NCI-H524 (cell line): ENCODE measurements at places on chromosomes 1 and 21.

- no peak for DNase-seq
Observed at GRCh38 chr21:43689556-43690337, 29.2 kb upstream of the PDXK start.

- DNase-seq = peak; percentile 68
Observed at GRCh38 chr1:181179987-181180365, 91.5 kb downstream of the IER5 start.

DNA sequence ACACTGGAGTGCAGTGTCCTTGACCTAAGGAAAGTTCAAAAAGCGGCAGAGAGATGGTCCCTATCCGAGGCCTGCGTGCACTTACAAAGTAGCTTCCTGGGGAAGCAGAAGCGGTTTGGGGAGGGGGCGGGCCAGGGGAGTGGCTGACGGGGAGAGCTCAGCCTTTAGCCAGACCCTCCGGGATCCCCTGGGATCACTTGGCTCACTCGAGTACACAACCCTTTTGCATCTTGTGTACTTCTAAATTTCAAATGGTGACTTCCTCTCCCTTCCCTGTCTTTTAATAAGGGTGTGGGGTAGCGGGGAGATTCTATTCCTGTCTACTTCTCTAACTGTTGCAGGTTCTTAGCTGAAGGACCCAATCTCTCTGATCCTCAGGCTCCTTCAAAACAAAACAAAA, 18.1 kb upstream of the SNX27 start:
- no peak for DNase-seq

- no peak for DNase-seq
Observed at GRCh38 chr1:33624991-33625870, 152.8 kb downstream of the ZSCAN20 start.

GRCh38 chr1:91124989-91125417, 103.2 kb upstream of the ZNF644 start:
- DNase-seq = no peak

GRCh38 chr1:210366767-210367166, 38.1 kb downstream of the HHAT start:
- no peak for DNase-seq

DNA sequence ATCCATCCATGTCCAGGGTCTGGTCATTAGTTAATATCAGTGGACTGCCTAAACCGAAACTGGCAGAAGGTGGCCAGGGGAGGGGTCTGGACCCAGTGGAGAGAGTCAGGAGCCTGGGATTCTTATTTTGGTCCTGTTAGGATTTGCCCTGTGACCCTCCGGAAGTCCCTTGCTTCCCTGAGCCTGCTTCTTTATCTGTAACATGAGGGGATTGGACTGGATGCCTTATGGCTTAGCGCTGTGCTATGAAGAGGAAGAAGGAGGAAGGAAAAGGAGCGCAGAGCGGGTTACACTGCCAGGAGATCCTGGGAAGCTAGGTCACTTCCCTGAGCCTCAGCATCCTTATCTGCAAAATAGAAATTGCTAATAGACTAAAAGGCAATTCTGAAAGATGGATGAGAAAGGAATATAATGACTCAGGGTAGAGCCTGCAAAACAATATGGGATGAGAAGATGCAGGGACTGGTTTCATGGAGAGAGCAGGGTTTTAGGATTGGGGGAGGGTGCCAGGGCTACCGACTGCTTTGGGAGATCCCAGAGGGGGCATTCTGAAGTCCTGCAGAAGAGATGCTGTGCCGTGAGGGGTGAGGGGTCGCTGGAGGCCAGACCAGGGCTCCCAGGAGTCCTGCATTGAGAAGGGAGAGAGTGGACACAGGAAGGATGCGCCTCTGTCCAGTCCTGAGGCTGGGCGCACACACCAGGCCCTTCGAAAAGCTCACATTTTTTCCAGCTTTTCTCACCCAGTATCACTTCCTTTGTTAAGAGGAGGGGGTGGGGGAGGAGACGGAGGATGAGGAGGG, 460 bp upstream of the ADORA1 start:
- DNase-seq = no peak

DNA sequence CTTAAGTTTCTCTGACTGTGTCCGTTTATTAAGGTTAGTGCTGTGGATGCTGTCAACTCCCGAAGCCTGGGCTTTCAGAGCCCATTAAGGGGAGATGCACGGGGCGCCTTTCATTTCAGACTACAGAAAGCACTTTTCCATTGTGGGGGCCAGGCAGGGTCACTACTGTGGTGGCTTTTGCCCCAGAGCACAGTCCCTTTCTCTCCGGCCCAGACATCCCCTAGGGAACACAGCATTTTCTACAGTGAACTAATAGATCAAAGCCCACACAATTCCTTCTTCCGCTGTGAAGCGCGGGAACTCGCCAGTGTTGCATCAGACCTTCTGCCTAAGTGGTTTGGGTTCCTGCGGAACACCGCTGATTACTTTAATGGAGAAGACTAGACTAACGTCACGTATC, 26.8 kb upstream of the MAP1LC3C start:
- DNase-seq = no peak

- DNase-seq = no peak
Observed at GRCh38 chr1:156359973-156360372, 9.0 kb upstream of the RHBG start.

DNA sequence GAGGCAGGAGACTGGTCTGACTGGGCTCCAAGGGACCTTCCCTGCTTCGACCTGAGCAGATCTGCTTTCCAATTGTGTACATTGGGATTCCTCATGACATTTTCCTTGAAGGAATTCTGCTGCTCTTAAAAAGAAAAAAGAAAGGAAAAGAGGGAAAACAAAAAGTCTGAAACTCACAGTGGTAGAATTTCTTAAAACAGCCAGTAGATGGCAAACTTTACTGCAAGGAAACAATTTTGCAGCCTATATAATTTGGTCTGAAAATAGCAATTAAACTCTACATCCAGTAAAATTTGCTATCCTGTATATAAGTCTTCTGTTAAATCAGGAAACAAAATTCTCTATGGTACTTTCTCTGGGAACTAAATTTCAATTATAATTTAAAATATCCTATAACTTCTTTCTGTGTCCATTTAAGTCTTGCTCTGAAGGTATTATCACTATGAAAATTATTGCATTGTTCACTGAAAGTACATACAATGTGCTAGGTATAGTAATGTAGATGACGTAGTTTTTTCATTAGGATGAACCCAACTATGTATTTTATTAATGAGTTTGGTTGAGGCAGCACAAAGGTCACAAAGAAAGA, 59.8 kb downstream of the CRB1 start:
- DNase-seq = no peak

GRCh38 chr1:15160626-15161025, 7.1 kb downstream of the TMEM51 start:
- DNase-seq = peak; percentile 73

- no peak for DNase-seq
Observed at GRCh38 chr1:179058487-179059483, 23.1 kb upstream of the TOR3A start.

- DNase-seq = no peak
Observed at GRCh38 chr1:108831225-108831624, 25.7 kb downstream of the AKNAD1 start.

DNA sequence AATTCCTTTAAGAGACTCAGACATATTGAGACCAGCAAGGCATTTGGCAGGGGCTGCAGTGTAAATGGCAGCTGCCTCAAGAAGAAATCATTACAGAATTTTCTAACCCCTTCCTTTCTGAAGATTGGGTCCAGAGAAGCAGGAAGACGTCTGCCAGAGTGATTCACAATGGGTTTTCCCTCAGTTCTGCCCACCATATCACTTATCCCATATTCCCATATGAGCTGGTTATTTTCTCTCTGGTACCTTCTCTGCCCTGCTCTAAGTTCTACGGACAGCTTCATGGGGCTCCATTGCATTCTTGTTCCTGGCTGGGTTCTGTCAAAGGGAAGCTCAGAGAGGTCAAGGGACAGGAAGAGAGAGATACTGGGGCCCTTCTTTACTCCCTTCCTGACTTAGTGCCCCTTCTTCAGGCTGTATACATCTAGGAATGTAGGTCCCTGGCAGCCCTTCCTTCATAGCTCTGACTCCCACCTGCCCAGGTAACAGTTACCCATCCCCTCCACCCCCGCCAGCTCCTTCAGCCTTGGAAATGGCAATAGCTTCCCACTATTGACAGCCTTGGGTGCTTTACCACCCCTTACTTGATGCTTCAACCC, 420.6 kb upstream of the DAB1 start:
- no peak for DNase-seq

GRCh38 chr1:100034470-100034869, 64.7 kb downstream of the SLC35A3 start:
- DNase-seq = no peak

DNA sequence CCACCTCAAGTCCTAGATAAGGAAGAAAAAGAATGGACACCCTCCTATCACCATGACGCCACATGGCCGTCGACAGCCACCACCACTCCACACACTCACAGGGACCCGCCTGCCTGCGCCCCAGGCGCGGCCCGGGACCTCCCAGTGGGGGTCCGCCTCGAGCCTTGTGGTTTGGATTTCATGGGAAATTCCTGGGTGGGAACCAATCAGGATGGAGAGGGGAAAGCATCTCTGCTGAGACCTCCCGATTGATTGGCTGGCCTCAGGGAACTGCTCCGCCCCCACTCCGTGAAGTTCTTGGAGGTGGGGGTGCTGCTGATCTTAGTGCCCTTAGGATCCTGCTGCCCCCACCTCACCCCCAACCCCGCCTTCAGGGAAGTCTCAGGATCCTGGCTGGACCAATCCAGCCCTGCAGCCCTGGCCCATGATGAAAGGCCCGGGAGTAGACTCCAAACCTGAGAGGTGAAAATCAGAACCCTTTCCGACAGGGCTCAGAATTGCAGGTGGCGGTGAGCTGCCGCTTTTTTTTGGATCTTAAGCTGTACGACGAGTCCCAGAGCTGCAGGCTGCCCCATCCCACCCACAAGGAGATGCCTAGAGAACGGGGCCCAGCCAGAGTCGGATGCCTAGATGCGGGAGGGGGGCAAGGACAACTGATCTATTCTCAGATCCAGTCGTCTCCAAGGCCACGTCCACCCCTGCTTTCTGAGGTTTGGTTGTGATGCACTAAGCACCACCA, 29.0 kb upstream of the TMEM51 start:
- no peak for DNase-seq

DNA sequence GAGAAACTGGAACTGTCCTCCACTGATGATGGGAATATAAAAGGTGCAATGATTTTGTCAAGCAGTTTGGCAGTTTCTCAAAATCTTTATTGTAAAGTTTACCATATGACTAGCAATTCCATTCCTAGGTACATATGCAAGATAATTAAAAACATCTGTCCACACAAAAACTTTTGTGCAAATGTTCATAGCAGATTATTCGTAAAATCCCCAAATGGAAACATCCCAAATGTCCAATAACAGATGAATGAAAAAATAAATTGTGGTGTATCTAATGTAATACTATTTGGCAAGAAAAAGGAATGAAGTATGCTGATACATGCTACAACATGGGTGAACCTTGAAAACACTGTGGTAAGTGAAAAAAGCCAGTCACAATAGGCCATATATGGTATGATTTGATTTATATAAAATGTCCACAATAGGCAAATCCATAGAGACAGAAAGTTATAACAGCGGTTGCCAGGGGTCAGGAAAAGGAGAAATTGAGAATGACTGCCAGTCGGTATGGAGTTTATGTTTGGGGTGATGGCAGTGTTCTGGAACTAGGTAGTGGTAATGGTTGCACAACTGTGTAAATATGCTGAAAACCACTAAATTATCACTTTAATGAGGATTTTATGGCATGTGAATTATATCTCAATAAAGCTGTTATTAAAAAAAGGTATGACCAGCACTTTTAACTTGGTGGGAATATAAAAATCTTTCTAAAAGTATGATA, 81.7 kb upstream of the BEND5 start:
- DNase-seq = no peak

GRCh38 chr1:182351790-182352364, 39.7 kb downstream of the GLUL start:
- DNase-seq = no peak

GRCh38 chr1:8408151-8408839, 90.4 kb downstream of the SLC45A1 start:
- DNase-seq = no peak
